Activated CD8-positive, alpha-beta T cell treated with anti-CD3 and anti-CD28 coated beads for 36 hours (primary cell): ENCODE measurements at places on chromosomes 7 and 10. TPM values are rescaled to one million over a fixed set of nuclear protein-coding genes. Genes with fewer than 3 reads are reported as not detected.
A peak's percentile ranks its signal among the peaks of the same experiment; 100 is the strongest.

GRCh38 chr7:155466814-155467733 lies 9.1 kb downstream of the EN2 start:
- peak; percentile 77 for DNase-seq

DNA sequence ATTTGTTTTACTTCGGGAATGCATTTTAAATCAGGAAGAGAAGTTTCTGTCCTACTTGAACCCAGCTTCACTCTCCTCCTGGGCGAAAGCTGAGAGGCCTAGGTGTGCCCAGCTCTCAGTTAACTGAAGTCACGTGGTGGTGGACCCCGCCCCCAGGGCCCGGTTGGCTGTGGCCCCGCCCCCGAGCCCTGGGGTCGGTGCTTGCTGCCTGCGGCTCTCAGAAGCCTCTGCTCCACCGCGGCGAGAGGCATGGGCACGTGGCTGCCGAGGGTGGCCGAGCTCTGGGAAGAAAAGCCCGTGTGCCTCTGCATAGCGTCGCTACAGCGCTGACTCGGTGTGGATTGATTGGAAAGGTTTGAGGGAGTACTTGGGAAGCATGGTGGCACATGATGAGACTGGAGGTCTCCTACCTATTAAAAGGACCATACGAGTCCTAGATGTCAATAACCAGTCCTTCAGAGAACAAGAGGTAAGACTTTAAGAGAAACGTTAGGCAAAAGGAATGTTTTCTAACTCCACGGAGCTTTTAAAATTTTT lies 34.1 kb downstream of the NET1 start:
- peak; percentile 88 for DNase-seq

- DNase-seq: no peak
Observed at GRCh38 chr10:33331379-33331694, 3.1 kb downstream of the NRP1 start.

DNA sequence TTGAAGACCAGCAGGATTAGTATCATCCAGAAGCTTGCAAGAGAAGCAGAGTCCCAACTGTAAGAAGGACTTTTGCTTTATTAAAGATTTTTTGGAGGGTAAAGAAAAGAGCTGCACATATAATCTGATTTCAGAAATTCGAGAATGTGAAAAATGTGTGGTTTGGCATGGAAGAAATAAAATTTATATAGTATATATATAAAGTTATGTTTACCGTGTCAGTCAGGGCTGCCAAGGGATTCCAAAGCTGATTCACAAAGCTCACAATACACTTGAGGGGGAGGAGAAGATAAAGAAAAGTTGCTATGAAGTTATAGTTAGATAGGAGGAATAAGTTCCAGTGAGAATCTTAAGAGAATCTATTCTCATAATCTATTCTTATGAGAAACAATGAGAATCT lies 231.8 kb upstream of the CACNA2D1 start:
- DNase-seq: no peak

ZC3HAV1L gene
- total RNA-seq: 19.9 TPM
